Stimulated activated CD8-positive, alpha-beta memory T cell treated with anti-CD3 and anti-CD28 coated beads, Interleukin-15, amount 100 ng/mL, for 4 hours (primary cell): ENCODE measurements at places on chromosomes 12 and 14.

DNA sequence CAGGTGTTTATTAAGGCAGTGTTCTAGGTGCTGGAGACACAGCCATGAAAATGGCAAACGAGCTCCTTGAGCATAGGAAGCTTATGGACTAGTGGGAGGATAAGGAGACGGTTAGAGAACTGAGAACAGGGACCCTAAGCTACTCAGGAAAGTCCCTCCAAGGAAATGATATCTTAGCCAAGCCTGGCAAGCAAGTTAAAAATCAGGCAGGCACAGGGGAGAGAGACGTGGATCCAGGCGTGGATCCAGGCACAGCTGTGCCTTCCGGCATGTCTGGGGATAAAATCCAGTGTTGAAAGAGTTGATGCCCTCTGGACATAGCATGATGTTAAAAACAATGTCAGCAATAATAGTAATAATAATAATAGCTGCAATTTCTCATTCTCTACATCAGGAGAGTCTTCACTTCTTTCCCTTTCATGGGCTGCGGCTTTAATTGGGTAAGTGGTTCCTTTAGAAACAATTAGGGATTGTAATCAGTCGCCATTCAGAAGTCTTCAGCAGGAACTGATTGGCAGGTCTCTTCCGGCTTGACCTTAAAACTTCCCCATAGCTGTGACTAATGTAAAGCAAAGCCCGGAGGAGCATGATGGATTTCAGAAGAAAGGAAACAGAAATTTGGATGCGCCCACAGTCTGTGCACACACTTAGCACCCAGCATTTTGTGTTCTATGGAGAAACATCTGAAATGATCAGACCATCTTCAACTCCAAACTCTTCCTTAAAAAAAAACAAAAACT is 230.2 kb downstream of the SLC41A2 start:
- no peak for DNase-seq

GRCh38 chr14:69768873-69769272 is 1.9 kb downstream of the SRSF5 start:
- no peak for DNase-seq

GRCh38 chr12:104171785-104172569 is 34.0 kb upstream of the NFYB start:
- DNase-seq: no peak

- DNase-seq: no peak
Measured at GRCh38 chr12:19792028-19792427, 352.7 kb downstream of the AEBP2 start.

DNA sequence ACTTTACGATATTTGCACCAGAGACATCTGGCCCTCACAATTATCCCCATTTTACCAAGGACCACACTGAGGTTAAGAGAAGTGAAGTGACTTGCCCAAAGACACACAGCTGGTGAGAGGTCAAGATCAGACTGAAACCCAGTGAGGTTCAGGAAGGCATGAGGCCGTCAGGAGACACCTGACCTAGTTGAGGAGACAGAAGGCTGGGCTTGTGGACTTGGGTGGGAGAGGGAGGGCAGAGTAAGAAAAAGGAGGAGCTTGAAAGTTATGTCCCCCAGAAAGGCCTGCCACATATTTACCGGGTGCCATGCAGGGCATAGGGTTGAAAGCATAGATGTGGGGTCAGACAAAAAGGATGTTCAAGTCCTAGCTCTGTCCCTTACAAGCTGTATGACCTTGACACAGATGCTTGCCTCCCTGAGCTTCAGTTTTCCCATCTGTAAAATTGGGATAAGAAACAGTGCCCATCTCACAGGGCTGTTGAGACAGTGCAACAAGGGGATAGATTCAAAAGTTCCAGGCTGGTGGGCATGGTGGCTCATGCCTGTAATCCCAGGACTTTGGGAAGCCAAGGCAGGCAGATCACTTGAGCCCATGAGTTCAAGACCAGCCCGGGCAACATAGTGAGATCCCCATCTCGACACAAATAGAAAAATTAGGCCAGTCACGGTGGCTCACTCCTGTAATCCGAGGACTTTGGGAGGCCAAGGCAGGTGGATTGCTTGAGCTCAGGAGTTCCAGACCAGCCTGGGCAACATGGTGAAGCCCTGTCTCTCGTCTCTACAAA is 6.4 kb downstream of the SELPLG start:
- DNase-seq: no peak

DNA sequence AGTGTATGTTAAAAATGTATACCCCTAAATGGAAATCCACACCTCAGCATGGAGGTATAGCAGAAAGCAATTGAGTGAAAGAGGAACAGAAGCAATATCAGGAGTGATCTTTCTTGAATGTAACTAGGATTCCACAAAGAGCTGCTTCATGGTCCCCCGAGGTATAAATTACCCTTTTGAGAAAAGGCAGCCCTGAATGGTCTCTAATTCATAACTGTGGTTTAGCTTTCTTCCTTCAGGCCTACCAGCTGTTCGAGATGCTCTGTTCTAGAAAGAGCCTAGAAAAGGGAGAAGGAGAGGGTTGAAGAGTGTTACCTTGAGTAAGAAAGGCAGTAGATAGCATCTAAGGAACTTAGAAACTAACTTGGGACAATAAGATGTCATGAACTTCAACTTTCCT is 42.9 kb upstream of the CSRNP2 start:
- no peak for DNase-seq

DNA sequence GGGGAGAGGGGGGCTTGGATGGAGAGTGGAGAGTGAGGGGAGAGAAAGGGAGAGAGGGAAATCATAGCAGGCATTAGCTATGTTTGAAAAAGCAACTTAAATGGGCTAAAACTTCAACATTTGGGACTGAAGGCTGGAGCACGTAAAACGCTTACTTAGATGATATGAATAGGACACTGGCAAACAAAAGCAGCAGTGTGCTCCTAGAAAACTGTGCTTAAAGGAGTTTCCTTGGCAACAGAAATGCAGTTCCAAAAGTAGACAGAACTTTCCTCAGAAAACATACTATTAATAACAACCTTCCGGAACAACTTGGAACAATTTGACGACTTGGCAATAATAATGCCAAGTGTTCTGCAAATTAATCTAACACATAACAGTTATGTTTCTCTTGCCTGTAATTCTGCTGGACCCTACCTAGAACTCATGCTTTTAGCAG is 235.5 kb upstream of the NPAS3 start:
- DNase-seq: no peak

DNA sequence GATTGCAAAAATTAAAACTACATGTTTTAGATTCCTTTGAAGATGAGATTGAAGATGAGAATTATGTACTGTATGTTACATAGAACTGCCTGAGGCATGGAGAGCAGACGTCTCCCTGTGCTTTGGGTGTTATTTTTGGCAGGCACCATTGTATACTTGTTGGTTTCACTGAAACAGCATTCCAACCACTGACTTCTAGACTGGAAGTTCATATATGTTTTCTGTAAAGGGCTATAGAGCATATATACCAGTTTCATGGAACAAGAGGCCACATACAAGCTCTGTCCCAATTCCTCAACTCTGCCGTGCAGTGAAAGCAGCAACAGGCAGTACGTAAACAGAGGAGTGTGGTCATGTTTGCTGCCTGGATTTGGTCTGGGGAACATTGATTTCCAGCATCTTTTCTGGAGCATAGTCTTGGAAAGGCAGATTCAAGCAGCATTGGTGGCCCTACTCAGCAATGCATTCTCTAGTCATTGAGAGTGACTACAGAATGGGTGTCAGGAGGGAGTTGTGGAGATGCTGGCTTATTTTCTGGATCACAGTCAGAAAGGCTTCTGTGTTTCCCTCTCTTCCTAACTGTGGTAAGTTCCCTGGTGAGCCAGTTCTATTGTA is 57.6 kb upstream of the CNTN1 start:
- no peak for DNase-seq

DNA sequence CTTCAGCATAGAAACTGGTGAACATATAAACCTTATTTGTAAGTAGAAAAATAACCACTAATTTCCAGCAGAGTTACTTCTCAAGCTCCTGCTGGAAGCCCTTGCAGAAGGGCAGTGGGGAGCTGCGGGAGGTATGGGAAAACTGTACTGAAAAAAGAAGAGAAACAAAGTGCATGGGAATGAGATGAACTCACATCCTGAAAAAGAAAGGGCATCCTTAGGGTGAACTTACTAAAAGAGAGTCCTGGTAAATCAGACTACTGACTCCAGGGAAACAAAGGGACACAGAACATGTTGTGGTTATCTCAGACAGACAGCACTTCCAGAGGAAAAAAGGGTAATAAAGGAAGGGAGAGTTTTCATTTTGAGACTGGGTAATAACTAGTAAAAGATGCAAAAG is 515.1 kb downstream of the RPL10L start:
- no peak for DNase-seq

DNA sequence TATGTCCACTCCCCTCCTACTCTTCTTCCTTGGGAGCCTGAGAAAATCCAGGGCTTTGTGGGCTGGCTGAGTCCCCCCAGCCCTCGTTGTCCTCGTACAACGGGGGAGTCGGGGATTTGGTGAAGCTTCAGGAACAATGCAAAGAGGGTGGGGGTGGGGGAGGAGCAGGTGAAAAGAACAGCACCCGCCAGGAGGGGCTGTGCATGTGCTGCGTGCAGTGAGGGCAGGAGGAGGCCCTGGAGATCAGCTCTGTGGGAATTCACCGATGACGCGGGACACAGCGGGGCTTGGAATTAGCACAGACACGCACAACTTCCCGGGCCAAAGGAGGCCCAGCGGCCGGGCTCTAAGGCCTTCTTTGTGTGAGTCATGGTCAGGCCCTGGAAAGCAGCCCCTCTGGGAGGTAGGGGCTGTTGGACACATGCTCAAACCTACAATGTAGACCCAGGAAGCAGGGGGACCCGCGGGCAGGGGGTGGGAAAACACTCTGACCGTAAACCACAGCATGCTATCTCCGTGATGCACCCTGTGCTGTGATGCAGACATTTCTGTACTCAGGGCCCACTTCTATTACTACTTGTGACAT is 32.8 kb downstream of the RBM19 start:
- DNase-seq: no peak

DNA sequence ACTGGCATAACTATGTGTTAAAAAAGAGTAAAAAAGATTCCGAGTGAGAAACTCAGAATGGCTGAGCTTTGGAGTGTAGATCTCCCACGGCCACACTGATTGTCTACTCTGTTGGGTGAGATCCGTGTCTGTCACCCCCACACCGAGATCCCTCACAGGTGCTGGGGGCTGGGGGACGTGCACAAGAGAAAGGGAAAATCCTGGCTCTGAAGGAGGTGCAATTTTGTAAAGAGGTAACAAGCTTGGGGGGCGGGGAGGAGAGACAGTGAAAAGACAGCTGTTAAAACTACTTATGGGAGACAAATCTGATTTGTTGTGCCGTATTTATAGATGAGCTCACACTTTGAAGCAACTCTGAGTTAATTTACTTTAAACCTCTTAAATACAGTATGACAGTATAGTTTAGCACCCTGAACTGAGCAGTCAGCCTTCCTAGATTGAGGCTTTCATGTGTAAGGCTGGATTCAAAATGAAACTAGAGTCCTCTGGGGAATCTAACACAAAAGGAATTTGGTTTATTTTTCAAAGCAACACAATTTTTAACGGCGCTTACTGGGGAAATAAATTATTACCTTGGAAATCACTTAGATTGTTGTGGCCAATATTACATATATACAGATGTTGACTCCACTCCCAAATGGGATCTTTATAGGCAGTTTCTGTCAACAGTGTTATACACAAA is 167.4 kb upstream of the RGS6 start:
- no peak for DNase-seq

DNA sequence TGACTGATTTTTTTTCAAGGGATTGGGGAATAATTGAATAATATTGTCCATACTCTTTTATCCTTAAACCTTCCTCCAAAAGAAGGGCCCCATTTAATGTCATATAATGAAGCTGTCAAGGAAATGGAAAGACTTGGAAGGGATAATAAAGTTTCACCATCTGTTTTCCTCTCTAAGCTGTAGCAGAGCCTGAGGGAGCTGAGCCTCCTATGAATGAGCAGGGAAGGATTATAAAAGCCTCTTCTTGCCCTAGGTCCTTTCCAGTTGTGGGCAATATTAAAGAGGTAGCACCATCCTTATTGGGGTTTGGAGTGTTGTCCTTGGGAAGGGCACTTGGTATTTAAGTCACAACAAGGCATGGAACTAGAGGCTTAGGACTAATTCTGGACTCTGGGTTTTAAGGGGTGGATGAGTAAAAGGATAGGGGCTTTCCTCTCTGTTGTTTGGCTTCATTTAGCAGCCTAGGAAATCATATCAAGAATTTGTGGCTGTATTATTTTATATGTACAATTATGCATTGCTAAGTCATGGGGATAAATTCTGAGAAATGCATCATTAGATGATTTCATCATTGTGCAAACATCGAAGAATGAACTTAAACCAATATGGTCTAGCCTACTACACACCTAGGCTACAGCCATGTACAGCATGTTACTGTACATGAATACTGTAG is 408.5 kb upstream of the DCN start:
- DNase-seq: no peak

DNA sequence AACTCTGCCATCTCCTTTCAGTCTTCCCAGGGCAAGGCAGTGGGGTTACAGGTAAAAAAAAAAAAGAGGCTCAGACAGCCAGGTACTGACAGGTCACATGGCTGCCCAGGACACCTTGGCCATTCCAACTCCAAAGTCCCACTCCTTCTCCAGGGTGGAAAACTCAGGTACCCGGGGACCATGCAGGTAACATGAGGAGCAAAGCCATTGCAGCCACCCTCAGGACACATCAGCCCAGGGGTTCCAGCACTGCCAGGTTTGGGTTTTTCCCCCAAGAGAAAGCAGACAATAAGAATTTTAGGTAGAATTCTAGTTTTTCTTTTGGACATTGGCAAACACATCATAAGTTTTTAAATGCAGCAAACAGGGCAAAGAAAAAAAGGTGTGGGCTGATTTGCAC is 15.3 kb downstream of the FAM222A start:
- DNase-seq: no peak

DNA sequence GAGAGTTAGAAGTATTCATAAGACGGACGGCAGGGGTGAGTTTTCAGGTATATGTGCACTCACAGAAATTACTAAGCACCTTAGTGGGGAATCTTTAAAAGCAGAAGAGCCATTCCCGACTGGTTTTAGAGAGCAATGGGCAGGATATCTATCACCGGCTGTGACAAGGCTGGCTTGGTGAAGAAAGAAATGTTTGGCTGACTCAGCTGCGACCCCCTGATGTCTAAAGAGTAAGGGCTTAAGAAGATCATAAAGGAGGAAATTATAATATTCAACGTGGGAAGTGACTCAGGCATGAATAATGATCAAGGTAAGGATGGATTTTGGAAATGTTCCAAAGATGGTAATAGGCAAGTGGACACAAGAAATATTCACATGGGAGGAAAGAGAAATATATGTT is 407.6 kb downstream of the TMEM132D start:
- DNase-seq: no peak

DNA sequence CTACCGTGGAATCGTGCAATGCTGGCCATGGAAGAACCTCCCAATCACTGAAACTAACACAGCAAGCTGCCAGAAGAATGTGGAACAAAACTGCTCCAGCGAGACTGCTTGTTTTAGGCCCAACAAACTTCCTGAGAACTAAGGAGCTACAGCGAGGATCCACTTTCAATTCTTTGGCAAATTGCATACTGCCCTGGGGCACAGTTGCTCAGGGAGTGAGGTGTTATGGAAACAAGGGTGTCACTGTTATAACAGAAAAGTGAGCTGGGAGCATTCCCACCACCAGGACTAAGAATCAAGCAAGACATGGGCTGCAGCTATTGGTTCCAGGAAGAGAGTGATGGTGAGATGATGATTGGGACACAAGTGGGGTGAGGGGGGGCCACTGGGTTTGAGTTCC is 1606.1 kb upstream of the FLRT2 start:
- DNase-seq: no peak
